Osteocyte (in vitro differentiated cells): ENCODE measurements at places on chromosomes 5 and 9. TPM values are rescaled to one million over a fixed set of nuclear protein-coding genes. Genes with fewer than 3 reads are reported as not detected.
A peak's percentile ranks its signal among the peaks of the same experiment; 100 is the strongest.

GRCh38 chr9:114424126-114424525 lies 36.3 kb upstream of the AKNA start:
- DNase-seq, result no peak

- DNase-seq, result peak; percentile 70
These were observed 148.4 kb downstream of the HSPA4 start for GRCh38 chr5:133200256-133200655.

DNA sequence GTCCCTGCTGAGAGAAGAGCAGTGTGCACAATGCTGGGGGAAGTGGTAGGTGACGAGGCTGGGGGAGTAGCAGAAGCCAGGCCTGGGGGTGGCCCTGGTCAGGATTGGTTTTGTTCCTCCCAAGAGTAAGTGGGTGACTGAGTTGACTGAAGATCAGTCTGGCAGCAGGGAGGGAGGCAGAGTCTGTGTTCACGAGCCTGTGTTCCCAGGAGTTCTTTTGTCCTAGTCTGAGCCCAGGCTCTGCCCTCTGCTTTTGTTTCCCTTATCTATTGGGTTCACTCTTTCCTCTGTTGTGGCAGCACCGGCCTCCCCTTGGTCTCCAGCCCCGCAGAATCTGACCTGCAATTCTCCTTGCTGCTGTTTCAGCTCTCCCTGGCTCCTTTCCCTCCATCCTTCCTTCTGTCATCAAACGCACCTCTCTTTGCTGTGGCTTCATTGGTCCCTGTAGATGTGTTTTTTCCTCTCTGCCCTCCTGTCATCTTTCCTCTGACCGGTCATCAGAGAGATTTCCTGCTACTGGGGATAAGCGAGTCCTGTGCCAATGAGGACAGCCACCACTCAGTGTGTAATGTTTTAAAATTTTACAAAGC lies 607.4 kb downstream of the KIF4B start:
- DNase-seq, result no peak

DNA sequence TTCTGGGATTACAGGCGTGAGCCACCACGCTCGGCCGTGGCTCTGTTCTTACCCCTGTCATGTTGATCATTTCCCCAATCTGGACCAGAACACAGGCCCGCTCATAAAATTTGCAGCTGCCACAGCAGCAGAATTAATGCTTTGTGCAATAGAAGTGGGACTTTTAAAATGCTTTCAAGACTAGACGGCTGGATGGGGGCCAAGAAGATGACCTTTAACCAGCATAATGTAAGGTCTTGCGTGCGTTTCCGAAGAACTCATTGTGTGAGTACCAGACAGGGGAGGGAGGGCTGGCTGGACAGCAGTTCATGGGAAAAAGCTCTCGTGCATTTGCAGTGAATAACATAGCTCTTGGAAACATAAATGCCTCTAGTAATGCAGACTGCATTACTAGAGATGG lies 3.5 kb upstream of the WDR38 start:
- no peak for DNase-seq

DNA sequence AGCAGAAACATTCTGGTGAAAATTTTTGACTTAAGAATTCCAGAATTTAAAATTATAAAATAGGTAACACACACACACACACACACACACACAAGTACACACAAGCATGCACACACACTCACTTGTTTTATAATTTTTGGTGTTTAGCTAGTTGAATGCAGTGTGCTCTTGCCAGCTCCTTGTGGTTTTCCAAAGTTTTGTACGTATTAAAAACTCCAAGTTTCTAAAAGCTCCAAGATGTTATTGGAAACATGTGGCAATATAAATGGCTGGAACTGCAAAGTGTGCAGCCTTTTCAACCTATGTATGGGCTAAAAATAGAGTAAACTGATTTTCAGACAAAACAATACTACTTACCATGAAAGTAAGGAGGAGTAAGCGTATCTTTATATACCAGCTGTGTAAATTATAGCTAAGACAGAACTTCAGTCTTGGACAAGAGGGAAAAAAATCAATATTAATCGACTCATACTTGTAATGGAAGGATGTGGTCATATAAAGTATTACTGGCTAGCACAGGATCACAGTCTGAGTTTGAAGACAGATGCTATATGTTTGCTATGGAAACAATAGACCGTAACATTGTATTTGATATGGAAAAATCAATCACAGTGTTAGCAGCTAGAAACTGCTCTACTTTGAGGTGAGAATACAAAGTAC lies 727.1 kb upstream of the GRAMD2B start:
- DNase-seq, result no peak

DNA sequence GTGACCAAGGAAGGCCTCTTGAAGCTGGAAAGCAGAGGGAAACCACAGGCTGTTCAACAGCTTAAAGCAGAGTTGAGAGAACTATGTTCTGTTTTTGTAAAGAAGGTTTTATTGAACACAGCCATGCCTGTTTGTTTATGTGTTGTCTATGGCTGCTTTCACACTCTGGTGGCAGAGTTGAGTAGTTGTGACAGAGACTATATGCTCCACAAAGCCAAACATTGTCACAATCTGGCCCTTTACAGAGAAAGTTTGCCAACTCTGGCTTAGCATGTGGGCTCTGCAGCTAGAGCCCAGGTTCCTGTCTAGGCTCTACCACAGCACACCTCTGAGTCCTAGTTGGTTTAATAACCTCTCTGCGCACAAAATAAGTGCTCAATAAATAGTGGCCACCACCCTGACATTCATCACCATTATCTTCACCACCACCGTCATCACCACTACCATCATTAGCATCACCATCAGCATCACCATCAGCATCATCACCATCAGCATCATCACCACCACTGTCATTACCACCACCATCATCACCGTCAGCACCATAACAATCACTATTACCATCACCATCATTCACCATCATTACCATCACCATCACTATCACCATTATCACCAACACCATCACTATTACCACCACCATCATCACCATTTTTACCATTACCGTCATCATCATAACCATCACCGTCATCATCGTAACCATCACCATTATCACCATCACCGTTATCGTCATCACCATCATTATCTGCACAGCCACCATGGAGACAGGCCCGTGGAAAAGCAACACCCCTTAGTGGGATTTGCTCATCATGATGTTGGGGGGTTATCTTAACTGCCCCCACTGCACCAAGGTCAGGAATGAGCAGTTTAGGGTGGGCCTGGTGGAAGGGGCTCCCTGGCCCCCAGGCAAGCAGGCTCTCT lies 18.3 kb downstream of the AKNA start:
- DNase-seq, result no peak

- DNase-seq, result no peak
These were observed 38.3 kb downstream of the PTGES start for GRCh38 chr9:129714511-129715061.

- DNase-seq, result no peak
These were observed 199.8 kb downstream of the LRRC70 start for GRCh38 chr5:62778316-62779009.

DNA sequence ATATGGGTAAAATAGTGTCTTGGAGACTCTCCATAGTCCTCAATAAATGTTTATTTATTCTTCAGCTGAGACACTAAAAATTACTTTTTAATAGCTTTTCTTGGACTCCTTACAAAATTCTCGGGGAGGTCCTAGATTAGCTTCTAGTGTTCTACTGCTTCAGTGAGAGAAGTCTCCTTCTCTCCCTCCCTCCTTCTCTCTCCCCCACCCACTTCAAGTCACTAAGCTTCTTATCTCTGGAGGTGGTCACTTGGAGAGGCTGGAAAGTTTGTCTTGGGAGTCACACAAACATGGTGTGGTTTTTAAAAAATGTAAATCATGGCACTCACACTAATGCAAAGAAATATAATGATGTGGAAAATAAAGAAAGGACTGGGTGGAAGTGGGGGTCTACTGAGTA lies 64.1 kb downstream of the SEMA6A start:
- DNase-seq, result no peak

GRCh38 chr9:129757045-129757444 lies 4.2 kb upstream of the PTGES start:
- DNase-seq, result no peak

DNA sequence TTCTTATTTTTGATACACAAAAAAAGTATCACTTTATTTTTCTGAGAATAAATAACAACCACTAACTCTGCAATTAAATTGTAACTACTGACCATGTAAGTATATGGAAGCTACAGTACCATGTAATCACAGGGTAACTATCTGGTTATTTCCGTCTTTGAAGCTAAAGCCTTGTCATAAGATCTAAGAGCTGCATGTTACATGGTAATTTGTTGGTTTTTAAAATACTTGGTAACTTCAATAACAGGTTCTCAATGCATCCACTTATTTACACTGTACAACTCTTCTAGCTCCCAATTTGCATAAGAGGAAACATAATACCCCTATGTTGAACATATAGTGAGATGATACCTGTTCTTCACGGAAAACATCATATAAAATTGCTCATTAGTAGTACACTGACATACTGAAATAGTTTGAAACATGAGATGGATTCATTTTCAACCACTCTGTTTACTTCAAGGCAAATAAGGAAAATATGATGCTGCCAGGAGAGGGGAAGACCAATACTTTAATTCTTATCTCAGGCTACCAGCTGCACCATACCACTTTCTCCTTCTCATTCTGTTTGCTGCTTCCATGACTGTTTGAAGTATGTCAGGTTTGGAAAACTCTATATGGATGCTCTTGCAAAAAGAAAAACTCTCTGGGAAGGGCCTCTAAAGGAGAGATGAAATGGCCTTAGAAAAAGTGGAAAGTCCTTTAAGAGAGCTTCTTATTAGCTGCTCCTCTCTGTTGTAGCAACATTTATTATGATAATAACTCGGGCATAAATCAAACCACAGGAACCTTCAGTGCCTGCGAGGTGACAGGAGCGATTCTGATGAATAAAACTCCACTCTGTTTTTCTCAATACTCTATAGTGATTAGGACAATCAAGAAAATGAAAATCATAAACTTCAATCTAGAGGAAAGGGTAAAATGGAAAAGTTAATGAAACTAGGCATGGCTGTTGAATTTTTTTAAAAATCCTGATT lies 150.2 kb downstream of the KIAA0825 start:
- no peak for DNase-seq

ZNF883 gene
- total RNA-seq, result 6.4 and 7.3 TPM in 2 replicates

TAF11L10 gene
- not detected in 2 replicates for total RNA-seq

UAP1L1 gene
- total RNA-seq, result 34.2 and 38.3 TPM in 2 replicates

DMRT3 gene
- total RNA-seq, result not detected in 2 replicates

AJM1 gene
- total RNA-seq, result 4.4 and 4.5 TPM in 2 replicates

TAF11L5 gene
- total RNA-seq, result not detected in 2 replicates

TAF1L gene
- not detected in 2 replicates for total RNA-seq

SPAAR gene
- 0.56 TPM in 1 of 2 replicates, not detected in the other for total RNA-seq

PDE8B gene
- total RNA-seq, result 2.0 and 2.5 TPM in 2 replicates

ACOT12 gene
- total RNA-seq, result not detected in 2 replicates
